NCI-H1417 treated with DMSO at 0.1 percent for 48 hours (cell line): ENCODE measurements at places on chromosomes 5 and 9.

DNA sequence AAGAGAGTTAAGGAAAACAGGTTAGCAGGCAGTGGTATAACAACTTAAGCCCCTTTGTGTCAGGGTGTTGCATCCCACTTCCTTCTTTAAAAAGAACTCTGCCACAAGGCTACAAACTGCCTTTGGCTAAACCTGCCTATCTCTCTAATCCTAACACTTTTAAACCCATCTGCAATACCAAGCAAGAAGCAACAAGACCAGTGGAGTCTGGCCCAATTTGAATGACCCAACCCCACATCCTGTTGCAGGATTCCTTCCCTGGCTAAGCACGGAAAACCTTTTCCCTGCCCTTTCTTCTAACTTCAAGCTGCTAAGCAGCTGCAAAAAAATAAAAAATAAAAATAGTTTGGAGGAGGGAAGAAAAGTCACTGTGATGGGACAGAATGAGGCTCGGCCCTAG, 27.1 kb downstream of the ABCA1 start:
- DNase-seq, result no peak

DNA sequence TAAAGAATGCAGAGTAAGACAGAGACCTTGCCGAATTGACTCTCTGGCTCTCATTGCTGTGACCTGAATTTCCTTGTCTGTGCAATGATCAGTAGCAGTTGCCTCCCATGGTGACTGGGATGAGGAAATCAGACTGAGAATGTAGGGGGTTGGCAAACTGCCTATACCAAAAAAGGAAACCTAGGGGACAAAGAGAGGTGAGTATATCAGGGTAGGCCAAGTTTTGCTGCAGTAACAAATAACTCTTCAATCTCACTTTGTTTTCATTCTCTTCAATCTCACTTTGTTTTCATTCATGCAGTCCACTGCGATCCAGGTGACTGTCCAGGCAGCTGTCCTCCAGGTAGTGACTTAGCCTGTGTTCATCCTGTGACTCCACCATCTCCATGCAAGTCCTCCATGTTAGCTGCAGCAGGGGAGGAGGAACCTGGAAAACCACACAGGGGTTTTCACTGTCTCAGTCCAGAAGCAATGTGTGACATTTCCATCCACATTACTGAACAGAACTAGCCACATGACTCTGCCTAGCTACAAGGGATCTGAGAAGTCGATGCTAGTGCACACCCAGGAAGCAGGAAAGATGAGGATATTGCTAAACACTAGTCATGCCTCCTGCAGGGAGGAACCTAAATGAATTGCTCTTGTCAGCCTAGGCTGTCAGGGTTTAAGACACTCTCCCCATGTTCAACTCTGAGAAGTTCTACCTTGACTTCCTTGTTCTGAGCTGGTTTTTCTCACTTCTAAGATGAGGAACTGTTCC, 26.0 kb downstream of the TMEM174 start:
- no peak for DNase-seq

- no peak for DNase-seq
Observed at GRCh38 chr5:143537056-143537455, 133.6 kb upstream of the NR3C1 start.

- DNase-seq, result no peak
Observed at GRCh38 chr9:84781931-84782866, 112.7 kb downstream of the NTRK2 start.

DNA sequence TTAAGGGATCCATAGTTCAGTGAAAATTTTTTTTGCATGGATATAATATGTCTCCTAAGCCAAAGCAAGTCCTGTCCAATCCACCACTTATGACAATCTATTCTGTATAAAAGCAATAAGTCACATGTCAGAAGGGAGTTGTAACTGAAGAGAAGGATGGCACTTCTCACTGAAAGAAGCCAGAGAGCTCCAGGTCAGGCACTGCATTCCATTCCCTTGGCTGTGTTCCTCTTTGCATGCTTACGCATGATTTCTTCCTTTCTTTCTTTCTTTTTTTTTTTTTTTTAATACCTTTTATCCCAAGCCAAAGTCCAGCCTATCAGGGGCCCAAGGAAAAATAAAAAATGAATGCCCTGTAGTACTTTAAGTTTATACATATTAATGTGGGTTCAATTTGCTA, 39.8 kb downstream of the MAMDC2 start:
- no peak for DNase-seq

DNA sequence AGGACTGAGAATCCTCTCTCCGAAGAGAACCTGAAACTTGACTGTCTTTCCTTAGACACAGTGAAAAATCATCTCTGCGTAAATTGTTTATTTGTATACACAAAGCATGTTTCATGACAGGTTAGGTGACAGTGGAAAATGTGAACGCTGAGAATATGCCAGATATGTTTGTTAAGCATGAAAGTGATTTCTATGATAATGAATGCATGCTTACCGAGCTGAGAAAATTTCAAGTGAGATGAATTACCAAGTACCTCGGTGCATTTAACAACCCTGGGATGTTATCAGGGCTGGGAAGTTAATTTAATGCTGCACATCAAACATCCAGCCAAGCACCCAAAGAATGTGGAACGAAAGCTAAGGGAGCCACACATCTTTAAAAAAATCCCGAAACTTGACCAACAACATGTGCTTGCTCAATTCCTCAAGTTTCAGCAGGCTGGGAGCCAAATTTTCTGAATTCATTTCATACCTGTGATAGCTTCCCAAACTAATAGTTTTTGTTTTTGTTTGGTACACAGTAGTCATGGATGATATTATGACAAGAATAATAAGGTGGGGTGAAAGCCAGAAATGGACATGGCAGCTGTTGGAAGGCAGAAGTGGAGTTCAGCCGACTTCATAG, 336.9 kb downstream of the ARHGEF28 start:
- no peak for DNase-seq

DNA sequence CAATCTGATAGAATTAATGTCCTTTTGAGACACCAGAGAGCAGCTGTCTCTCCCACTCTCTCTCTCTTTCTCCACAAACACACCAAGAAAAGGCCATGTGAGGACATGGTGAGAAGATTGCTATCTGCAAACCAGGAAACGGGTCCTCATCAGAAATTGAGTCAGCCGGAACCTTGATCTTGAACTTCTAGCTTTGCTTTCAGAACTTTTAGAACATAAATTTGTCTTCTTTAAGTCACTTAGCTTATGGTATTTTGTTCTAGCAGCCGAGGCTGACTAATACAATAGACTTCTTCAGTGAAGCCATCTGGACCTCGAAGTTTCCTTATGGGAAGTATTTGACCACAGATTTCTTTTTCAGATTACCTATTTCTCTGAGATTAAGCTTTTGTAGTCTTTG, 18.1 kb downstream of the NEUROG1 start:
- no peak for DNase-seq

DNA sequence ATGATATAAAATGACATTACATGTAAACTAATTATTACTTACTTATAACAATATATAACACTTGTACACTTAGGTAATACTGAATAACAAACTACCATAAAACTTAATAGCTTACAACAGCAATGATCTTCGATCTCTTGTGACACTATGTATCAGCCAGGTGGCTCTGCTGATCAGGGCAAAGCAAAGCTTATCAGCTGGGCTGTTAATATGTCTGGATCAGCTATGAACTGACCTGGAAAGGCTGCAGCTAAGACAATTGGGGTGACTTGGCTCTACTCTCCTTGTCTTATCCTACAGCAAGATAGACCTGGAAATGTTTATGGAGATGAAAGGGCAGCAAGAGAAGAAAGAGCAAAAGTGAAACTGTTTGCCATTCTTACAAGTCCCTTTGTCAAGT, 511.3 kb downstream of the TLR4 start:
- no peak for DNase-seq

GRCh38 chr5:74866596-74867162, 492 bp upstream of the FAM169A start:
- no peak for DNase-seq

DNA sequence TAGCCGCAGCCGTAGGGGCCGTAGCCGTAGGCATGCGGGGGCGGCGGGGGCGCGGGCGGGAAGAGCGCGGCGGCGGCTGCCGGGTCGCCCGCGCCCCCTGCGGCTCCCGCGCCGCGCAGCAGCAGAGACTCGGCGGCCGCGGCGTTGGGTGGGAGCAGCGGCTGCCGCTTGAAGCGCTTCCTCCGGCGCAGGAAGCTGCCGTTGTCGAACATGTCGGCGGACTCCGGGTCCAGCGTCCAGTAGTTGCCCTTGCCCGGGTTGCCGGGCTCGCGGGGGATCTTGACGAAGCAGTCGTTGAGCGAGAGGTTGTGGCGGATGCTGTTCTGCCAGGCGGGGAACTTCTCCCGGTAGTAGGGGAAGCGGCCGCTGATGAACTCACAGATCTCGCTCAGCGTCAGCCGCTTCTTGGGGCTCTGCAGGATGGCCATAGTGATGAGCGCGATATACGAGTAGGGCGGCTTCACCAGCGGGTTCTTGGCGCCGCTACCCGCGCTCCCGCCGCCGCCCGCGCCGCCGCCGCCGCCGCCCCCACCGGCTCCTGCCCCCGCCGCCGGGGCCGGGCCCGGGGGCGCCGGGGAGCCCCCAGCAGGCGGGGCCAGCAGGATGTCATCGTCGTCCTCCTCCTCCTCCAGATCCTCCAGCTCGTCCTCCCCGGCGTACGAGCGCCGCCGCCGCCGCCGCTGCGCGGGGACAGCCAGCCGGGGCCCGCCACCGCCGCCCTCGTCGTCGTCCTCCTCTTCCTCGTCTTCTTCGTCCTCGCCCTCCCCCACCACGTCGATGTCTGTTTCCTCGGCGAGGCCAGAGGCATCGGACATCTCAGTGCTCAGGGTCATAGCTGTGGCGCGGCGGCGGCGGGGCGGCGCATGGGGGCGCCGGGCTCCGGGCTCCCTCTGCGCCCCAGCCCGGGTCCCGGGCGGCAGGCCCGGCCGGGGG, 781 bp downstream of the FOXD1 start:
- DNase-seq, result no peak

DNA sequence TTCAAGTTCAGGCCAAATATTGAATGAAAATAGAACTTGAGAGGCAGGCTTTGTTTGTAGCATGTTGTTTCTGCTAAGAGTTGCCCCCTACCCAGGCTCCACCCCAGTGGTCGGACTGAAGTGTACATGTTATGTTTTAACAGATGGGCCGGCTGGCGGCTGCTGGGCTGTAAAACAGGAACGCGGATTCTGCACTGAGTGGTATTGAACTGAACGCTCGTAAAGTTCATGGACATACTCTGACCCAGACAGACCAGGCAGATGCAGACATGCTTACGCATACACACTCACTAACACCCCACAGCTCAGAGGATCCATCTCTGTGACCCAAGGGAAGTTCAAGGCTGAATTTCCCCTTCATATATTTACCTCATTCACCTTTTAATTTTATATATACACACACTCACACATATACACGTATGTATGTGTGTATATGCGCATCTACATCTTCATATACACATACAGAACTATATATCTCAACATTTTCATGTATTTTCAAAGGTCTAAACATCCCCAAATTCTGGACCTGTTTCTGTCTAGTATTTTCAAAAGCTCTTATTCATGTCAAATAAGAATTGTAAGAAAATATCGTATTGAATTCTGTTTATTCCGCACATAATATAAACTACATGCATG, 1.4 kb downstream of the MARCHF3 start:
- no peak for DNase-seq

DNA sequence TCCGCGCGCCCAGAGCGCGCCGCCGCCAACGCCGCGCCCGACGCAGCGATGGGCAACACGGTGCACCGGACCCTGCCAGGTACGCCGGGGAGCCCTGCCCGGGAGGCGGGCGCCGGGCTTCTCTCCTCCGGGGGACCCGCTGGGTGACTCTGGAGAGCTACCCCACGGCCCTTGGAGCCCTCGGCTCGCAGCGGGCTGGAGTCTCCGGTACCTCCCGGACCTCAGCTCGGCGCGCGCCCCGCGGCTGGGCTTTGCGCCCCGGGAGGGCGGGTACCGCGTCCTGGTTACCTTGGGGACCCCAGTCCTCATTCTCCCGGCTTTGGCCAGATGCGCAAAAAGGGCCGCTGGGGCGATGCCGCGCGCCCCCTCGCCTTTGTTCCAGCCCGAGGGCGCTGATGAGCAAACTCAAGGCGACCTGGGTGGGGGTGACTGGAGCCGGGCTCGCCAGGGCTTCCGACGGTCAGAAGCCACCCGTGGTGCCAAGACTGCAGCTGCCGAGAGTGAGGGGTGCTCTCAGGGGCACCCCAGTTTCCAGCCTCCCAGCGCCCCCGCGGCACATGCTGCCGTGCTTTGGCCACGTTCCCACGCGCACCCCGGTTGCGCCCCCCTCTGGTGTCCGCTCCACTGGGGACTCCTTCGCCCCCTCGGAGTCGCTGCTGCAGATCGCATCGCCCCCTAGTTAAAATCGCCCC, 442 bp downstream of the NEURL1B start:
- DNase-seq, result no peak

- DNase-seq, result no peak
Observed at GRCh38 chr5:39498278-39498952, 73.6 kb upstream of the DAB2 start.

- no peak for DNase-seq
Observed at GRCh38 chr9:87007711-87008366, 60.5 kb upstream of the GAS1 start.

- no peak for DNase-seq
Observed at GRCh38 chr5:168260353-168261226, 30.9 kb upstream of the WWC1 start.

DNA sequence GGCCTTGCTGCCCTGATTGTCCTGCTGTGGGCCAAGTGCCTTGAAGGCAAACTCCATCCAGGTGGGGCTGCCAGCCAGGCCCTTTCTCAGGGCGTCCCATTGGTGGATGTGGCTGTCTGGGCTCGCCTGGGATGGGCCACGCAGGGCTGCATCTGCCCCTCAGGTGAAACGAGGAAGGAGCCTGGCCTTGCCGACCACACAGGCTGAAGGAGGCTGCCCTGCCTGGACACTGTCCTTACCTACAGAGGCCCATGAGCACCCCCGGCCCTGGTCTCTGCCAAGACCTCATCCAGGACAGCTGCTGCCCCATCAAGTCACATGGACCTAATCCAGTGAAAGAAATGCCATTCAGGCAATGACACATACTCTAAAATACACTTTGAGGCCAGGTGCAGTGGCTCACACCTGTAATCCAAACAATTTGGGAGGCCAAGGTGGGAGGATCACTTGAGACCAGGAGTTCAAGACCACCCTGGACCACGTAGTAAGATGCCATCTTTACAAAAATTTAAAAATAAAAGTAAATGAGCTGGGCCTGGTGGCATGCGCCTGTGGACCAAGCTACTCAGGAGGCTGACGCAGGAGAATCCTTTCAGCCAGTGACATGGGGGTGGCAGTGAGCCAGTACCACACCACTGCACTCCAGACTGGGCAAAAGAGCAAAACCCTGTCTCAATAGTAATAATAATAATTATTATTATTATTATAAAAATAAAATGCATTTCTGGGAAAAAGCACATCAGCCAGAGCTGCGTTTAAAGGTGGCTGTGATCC, 33.9 kb downstream of the PNPLA7 start:
- no peak for DNase-seq

- DNase-seq, result no peak
Observed at GRCh38 chr9:27660148-27660547, 86.9 kb upstream of the C9orf72 start.

GRCh38 chr5:28346696-28347095, 1308.3 kb upstream of the CDH9 start:
- DNase-seq, result no peak

GRCh38 chr5:62314213-62314830, 8.3 kb downstream of the KIF2A start:
- DNase-seq, result no peak
